NCI-H345 (cell line): ENCODE measurements at places on chromosomes 6 and 20.

DNA sequence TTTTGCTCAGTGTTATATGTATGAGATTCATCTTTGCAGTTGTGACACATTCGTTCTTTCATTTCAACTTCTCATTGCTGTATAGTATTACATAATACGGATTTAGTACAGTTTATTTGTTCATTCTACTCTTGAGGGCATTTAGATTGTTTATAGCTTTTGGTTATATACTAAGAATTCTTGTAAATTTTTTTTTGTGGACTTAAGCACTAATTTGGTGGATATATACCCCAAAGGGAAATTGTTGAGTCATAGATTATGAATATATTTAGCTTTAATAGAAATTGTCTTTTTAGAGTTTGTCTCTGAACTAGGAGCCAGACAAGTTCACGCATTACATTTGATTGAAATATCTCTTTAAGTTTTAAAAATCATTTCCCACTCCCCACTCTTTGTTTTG is 79.6 kb downstream of the DNAH8 start:
- no peak for DNase-seq

GRCh38 chr20:58660855-58661597 is 9.9 kb downstream of the STX16 start:
- DNase-seq: no peak

DNA sequence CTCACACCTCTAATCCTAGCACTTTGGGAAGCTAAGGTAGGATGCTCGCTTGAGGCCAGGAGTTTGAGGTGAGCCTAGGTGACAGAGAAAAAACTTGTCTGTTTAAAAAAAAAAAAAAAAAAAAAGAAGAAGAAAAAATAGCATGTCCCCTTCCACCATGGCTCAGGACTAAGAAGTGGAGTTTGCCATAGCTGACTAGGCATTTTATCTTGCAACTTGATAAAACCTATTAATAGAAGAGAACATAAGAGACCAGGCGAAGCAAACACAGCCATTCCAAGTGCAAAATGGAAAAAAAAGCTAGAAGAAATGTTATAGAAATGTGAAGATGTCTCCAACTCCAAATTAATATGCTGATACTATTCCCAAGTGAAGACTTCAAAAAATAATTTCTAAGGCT is 277.5 kb downstream of the MEI4 start:
- no peak for DNase-seq

DNA sequence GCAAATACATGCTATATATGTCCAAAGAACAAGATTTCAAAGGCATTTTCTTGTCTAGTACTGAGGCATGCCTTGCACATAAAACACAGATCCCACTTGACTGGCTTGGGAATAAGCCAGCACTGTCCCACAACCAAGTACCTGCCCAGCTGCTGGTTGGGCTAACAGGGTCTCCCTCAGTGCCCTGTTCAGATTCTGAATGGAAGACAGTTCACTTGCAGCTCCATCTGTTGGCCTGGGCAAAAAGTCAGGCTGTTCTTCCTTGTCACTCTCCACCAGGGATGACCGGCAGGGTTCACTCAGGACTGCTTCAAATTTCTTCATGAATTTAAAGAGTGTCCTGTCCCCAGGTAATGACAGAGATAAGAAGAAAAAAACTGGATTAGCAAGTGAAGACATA is 44.4 kb upstream of the LYRM2 start:
- no peak for DNase-seq

DNA sequence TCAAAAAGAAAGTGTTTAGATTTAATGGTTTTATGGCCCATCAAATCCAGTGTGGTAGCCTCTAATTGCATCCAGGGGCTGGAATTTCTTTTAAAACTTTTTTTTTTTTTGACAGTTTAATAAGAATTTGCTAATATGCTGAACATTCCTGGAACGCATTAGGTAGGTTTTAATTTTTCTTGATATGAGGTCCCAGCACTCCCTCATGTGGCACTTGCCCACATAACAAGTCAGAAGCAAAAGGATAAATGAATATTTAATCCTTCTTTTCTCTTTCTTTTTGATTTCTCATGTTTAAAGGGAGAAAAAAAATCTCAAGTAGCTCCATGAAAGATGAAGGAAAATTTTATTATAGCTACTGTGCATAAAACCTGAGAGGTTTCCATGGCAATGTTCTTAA is 13.5 kb downstream of the HAO1 start:
- peak; percentile 1 for DNase-seq

GRCh38 chr20:47024461-47024937 is 129.9 kb downstream of the EYA2 start:
- DNase-seq: no peak

DNA sequence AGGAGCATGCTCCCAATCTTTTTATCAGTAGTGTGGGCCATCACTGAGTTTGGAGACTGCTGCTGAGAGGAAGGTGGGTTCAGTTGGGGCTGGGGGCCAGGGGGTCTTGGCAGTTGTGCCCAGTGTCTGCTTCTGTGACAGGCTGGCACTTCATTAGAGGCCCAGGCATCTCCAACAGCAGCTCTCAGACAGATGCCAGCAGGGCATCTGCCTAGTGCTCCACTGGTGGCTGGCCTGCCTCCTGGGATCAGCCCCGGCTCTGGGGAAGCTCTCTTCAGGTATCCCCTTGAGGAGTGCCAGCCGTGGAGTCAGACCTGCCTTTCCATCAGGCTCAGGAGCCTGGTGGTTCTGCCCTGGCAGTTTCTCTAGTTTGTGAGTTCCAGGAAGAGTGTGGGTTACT is 77.3 kb downstream of the DTD1 start:
- DNase-seq: peak; percentile 34

GRCh38 chr20:31578448-31579138 is 26.5 kb upstream of the ID1 start:
- no peak for DNase-seq

GRCh38 chr6:153038378-153039057 is 36.0 kb upstream of the MTRF1L start:
- DNase-seq: no peak

- DNase-seq: no peak
These were observed 529.5 kb downstream of the PRKN start for GRCh38 chr6:162198076-162198475.

DNA sequence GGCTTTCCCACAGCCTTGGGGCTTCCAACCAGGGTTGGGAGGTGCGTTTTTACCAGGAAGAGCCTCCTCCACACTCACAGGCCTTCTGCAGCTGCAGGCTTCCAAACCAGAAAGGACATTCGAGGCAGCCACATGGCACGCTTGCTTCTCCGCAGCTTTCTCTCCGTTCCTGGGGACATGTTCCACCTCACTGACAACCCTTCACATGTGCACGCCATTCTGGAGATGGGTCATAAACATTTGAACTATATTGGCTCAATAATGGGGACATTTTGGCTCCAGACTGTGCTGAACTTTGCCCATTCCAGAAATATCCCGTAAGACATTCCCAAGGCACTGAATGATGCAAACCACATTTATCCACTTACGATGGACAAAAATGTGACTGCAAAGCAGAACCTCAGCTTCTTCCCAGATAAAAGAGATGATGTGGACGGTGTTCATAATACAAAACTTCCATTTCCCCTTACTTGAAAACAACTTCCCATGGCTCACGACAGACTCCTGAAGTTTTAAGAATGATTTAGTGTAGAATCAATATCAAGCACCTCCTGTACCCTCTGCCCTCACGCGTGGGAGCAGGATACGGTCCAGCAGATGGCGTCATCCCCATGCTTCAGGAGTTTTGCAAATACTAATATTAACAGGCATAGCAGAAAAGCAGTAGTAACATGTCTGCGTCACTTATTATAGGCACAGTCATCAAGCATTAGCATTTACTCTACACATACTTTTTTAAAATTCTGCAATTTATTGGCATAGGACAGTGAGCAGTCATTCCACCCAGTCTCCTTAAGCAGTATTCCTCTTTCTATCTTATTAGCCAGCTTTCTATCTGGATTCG is 25.4 kb upstream of the FOXF2 start:
- DNase-seq: no peak

DNA sequence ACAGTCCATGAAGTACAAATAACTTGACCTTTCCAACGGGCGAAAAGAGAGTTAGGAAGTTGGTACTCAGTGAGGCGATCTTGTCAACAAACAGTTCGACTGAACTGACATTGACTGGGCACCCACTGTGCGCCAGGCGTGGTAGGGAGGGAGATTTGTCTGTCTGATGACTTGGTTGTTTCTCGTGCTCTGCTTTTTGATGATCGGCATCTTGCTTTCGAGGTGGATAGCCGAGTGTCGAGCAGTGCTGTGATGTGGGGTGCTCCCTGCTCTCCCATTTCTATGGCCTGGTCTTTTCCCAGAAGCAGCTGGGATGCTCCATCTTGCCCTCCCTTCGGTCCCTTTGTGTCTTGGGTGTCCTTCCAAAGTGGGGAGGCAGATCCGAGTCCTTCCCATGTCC is 30.4 kb downstream of the RPP40 start:
- no peak for DNase-seq

DNA sequence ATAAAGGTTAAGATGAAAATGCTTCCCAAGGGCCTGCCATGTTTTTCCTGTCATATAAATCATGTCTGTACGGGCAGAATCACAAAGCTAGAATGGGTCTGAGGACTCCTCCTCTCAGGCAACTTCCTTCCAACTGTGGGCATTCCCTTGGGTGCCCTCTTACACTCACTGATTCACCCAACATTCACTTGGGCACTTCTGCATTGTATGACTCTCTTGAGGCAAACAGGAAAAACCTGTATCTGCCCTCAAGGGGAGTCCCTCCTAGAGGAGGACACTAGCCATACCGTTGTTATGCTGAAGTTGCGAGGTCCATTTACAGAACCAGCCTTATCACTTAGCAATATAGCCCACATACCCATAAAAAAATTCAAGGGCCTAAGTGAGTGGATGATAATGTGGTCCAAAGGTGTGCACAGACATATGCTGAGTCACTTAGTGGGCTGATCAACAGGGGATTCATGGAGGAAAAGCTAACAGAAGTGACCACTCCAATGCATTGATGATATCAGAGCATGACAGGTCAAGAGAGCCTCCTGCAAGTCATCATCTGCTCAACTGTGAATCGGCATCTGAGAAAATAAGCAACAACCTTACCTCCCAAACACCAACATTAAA is 131.1 kb downstream of the ATXN1 start:
- no peak for DNase-seq

DNA sequence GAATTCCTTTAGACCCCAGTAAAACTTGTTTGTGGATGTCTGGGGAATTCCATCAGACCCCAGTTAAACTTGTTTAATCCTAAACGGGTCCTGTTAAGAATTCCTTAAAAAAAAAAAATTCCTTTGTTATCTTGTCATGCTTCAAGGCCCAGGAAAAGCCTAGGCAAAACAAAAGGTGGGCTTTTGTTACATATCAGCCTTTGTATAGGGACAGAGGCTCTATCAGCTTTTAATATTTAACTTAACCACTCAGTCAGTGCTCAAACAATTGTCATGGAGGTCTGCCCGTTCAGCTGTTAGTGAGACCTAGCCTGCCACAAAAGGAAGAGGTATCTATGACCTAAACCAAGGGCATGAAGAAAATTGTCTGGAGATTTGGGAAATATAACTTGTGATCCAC is 53.1 kb downstream of the SLC22A1 start:
- DNase-seq: no peak

GRCh38 chr20:56626367-56627121 is 2.6 kb upstream of the TFAP2C start:
- DNase-seq: no peak

DNA sequence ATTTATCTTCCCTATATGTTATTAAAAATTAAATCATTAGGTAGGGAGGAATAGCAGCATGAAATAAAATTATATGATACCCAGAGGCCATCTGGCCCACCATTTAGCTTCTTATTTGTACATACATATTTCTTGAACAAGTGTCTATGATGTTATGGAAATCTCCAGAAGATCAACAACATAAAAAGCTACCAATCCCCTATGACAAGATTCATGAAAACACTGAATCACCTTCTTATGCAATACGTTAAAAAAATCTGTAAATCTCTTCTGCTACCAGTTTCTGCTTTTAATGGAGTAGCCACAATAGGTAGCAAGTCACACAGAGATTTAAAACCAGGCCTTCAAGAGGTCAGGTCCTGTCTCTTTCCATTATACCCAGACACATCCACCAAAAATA is 125.8 kb upstream of the ENPP5 start:
- DNase-seq: no peak

- no peak for DNase-seq
These were observed 104.1 kb upstream of the SLC35B3 start for GRCh38 chr6:8539453-8539852.

- no peak for DNase-seq
These were observed 785 bp upstream of the THBD start for GRCh38 chr20:23050076-23050838.

GRCh38 chr6:53734473-53735299 is 60.1 kb upstream of the LRRC1 start:
- DNase-seq: peak; percentile 20

DNA sequence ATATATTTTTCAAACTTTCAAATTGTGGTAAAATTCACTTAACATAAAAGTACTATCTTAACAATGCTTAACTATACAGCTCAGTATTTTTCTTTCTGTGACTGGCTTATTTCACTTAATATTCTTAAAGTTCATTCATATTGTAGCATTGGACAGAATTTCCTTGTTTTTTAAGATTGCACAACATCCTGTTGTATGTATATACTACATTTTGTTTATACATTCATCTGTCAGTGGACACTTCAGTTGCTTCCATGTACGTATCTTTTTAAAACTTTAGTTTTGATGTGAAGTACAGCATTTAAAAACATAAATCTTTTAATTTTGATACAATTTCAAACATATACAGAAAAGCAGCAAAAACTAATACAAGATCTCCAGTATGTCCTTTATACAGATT is 220.7 kb downstream of the ZFAND3 start:
- no peak for DNase-seq

DNA sequence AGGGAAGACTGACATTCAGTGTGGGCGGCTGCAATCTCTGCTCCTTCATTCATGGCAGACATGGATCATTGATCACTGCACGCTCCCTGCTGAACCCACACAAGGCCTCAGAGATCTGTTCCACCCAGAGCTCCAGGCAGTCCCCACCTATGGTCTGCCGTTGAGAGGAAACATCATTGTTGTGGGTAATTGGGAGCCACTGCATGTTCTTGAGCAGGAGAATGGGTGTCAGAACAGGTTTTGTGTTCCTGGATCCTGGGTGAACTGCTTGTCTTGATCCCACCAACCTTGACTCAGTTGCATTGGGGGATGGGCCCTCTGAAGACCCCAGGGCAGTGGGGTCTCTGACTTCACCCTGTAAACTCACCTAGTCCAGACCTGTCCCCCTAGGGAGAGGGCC is 23.1 kb upstream of the CCDC167 start:
- no peak for DNase-seq

DNA sequence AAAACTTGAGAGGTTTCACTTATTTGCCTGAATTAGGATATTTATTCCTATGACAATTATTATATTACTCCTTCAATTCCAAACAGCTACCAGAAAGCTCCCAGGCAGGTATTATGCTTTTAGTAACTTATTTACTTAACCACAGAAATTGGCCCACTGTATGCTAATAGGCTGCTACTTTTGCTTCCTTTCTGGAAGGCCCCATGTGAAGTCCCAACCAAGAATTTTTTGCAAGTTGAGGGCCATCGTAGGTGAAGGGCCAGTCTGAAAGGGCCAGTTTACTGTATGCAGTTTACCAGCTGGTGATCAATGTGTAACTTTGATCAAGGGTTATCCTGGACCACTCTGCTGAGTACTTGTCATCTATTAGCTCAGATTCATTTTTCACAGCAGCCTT is 45.0 kb downstream of the EDN1 start:
- no peak for DNase-seq

GRCh38 chr6:34908194-34908593 is 19.1 kb downstream of the ANKS1A start:
- DNase-seq: no peak
